ENCODE measurements at places on chromosomes 2 and 18.

GRCh38 chr2:71749671-71750101, 296.3 kb downstream of the DYSF start:
- DNase-seq, result no peak

DNA sequence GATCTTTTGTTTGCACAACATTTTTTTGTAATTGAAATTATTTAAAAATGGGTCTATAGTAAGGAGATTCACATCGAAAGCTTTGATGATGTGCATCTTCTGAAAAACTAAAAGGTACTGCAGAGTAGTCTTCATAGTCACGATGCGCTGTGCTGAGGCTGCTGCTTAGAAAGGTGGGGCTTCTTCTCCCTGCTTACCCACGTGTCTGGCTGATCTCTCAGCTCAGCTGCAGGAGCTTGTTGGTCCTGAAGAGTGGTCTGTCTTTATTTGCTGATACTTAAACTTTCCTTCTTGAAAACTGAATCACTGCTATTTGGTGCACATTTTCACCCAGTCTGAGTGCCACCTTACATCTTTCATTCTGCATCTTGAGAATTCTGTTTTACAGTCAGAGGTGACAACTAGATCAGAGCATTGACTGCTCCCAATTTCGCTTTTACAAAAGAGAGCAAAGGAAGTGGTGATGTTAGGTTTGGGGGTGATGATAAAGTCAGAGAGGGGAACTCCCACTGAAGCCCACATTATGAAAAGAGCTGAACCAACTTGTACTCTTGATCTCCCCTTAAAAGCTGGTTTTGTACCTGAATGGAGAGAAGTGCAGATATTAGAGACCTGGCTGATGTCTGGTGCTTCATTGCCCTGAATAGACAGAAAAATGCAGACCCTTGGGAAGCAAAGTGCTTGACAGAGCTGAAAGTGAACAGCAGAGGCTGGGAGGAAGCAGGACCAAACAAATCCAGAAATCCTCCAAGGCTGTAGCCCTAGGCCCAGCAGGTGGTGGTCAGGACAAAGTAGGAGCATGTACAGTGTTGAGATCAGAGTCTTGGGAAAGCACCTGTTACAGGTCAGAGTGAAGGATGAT, 984.5 kb downstream of the TSN start:
- DNase-seq, result no peak

- DNase-seq, result no peak
These were observed 314.9 kb upstream of the NRP2 start for GRCh38 chr2:205367331-205367935.

DNA sequence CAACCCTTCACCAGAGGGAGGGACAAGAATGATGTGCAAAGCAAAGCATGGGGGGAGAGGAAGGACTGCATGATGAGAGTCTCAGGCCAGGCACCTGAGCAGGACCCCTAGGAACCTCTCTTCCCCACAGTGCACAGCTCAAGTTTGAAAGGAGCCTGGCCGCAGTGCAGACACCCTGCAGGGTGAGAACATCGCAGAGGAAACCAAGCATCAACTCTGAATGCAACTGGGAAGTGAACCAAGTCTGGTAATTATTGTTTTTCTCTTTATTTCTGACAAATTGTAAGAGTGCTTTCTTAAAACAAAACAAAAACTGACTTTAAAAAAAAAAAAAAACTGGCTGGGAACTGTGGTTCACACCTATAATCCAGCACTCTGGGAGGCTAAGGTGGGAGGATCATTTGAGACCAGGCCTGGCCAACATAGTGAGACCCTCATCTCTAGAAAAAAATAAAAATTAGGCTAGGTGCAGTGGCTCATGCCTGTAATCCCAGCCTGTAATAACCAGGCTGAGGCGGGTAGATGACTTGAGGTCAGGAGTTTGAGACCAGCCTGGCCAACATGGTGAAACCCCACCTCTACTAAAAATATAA, 15.3 kb downstream of the NPC1 start:
- no peak for DNase-seq

DNA sequence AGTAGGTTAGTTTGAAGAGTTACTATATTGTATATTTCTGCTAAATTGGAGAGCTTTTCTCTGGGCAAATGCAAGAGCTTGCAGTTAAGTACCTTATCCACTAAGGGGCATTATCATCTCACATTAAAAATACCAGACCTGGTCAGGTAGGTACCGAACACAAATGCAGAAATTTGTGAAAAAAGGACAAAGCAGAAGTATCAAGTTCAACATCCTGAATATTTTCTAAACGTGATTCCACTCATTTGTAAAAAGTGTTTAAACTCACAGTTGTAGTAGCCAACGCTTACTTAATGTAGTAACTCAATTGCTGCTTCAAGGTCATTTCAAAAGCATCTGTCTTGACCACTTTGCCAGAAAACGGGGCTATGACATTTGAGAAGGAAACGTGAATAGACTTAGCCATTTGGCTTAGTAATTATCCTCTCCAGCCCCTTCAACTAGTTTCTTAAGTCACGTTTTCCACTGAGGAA, 52.1 kb downstream of the CYRIA start:
- no peak for DNase-seq

DNA sequence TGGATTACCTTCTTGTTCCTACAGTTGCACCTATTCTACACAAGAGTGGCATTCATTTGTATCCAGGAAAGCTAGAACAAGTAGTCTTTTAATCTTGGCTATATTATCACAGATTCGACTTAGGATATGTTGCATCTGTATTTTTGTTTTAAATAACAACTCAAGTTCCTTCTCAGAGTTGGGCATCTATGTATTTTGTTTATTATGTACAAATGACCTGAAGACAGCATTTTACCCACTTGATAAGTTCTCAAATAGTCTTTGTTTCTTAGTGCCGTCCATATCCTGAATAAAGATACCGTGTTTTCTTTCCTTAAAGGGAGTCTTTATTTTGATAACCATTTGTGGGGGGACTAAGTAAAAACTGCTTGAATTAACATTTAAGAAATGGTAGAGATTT, 2.9 kb downstream of the ITPRID2 start:
- DNase-seq, result no peak

DNA sequence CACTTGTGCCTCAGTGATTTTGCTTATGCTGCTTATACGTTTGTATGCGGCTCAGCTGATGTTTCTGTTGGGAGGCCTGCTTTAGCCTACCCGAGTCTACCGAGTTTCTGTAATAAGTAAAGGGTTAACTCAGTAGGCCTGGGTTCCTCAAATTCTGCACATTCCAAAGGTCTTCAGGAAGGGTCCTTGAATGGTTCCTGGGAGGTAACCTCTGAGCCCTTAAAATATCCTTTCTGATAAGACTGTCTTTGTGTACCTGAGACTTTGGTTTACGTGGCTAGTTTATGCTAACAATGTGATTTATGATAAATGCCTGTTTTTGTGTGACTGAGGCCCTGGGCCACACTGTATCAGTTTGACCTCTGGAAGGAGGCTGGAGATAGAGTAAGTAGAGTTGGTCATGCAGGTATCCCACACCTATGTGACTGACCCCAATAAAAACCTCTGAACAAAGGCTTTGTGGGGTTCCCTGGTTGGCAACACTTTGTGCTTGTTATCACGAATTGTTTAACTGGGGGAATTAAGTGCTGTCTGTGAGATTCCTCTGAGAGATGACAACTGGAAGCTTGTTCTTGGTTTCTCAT, 18.9 kb upstream of the PNPT1 start:
- no peak for DNase-seq

DNA sequence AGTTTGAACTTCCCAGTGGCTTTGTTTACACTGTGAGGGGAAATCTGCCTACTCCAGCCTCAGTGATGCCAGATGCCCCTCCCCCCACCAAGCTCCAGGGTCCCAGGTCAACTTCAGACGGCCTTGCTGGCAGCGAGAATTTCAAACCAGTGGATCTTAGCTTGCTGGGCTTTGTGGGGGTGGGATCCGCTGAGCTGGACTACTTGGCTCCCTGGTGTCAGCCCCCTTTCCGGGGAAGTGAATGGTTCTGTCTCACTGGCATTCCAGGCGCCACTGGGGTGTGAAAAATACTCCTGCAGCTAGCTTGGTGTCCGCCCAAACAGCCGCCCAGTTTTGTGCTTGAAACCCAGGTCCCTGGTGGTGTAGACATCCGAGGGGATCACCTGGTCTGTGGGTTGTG, 70.0 kb upstream of the NEUROD1 start:
- DNase-seq, result no peak

- DNase-seq, result no peak
These were observed 24.1 kb upstream of the RABL2A start for GRCh38 chr2:113602869-113603466.

- DNase-seq, result peak; percentile 40
These were observed 73.0 kb downstream of the TEX51 start for GRCh38 chr2:126971481-126972278.

- DNase-seq, result no peak
These were observed 37.1 kb downstream of the MAP4K4 start for GRCh38 chr2:101734505-101735165.

DNA sequence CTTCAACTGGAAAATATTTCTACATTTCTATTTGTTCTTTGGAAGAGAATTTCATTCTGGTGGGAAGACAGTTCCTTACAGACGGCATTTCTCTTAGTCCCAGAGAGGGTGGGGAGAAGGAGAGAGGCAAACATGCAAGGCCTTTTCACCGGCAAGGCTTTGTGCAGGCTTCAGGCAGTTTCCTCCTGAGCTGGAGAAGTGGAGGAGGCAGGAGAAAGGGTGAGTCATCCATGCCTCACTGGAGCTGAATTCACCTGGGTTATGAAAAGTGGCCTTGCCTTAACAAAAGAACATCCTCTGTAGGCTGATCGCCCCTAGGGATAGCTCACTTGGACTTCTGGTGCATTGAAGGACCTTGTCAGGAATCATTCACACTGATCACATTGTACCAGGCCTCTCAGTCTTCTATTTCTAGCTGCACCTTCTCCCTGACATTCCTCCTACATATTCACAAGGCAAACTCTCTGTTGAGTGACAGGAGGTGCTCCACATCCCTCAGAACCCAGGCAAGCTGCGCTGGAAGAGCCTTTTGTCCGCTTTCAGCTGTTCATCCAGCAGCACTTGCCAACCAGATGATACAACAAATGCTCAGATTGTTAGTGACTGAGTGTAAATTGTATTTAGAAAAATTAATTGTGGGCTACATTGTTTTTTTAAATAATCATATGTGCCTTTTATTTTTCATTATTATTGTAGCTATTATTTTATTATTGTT, 796.1 kb downstream of the DCDC2C start:
- DNase-seq, result no peak

DNA sequence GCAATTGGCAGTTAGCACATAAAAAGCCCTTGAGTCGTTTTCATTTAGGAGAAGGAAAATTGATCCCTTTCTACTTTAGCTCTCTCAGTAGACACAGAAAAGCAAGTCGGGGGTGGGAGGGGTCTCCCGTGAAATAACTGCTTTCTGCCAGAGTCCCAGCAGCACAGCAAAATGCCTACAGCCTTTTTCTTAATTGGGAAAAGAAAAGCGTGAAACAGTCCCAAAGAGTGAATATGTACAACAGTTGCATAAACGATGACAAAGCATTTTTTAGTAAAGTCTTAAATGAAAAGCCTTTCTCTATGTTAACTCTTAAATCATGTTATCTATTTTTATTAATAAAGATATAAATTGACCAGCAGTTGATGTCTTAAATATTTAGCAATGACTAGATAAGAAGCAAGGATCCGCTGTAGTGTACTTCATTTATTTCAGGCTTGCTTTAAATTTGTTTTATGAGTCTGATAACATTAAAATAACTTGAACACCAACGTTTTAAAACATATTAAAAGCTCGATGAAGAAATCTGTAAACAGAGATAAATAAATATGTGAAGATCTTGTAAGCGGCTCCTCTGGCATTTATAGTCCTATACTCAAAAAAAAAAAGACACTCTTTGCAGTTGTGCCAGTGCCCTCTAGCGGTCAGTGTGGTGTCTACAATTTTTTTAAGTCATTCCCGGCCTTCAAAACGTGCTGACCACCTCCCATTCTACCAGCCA, 42.3 kb upstream of the ATIC start:
- peak; percentile 19 for DNase-seq

Data from activated T-helper 1 cell treated with anti-CD3 and anti-CD28 coated beads, Interleukin-2, amount 50 U/mL, for 16 hours (primary cell).